Stimulated activated CD4-positive, alpha-beta T cell treated with anti-CD3 and anti-CD28 coated beads, TNF-alpha, amount 100 ng/mL, for 4 hours (primary cell): ENCODE measurements at places on chromosomes 7 and 10.

GRCh38 chr10:29694121-29694520 is 59.4 kb upstream of the SVIL start:
- no peak for DNase-seq

DNA sequence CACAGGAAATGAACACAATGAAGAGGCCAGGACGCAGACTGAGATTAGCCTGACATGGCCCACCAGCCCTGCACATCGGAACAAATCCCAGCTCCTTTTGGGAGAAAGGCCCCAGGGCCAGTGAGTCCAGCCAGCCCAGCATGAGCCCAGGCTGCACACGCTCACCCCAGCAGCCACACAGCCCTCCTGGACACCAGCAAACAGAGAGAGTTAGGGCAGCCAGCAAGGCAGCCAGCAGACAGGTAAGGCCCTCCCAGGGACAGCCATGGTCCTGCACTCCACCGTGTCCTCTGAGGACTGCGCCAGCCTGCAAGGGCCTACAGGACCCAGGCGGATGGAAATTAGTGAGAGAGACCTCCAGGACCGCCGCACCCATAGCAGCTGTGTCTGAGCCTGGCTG is 8.1 kb upstream of the GRID1 start:
- DNase-seq, result no peak

- DNase-seq, result peak; percentile 34
These were observed 19.0 kb upstream of the CLDN4 start for GRCh38 chr7:73811760-73812168.

GRCh38 chr10:130786365-130786966 is 525.1 kb downstream of the TCERG1L start:
- DNase-seq, result no peak

DNA sequence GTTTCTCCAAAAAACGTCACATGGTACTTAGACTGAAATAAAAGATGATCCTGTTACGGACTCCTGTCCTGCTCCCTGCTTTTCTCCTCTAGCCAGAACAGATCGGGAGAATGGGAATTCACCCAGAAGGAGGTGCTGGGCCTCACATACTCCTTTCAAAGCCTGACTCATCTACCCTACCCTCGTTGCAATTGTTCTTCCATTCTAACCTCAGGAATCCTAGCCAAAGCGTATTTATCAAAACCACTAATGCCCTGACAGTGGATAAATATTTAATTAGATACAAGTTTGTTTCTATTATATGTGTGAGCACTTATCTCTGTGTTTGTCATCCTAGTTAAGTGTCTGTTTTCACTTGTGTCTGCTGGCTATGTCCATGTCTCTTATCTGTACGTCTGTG is 21.7 kb downstream of the ZCWPW1 start:
- DNase-seq, result no peak

DNA sequence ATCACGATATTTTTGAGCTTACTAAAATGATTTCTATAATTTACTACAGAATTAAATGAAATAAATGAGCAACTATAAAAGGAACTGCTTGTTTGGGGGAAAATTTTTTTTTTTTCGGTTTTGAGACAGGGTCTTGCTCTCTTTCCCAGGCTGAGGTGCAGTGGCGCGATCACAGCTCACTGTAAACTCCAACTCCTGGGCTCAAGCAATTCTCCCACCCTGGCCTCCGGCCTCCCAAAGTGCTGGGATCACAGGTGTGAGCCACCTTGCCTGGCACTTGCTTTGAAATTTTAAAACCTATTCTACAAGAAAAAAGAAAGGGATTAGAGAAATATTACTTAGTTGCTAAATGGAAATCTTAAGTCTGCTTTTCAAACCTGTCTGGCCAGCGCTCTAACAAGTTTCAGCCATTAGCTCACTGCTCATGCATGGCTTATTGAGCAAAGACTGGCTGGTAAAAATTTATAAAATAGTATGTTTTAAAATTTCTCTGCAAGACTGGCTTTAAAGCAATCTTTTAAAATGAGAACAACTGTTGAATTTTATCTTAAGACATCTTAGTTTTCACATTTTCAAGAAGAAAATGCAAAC is 144.0 kb downstream of the ATE1 start:
- DNase-seq, result no peak

DNA sequence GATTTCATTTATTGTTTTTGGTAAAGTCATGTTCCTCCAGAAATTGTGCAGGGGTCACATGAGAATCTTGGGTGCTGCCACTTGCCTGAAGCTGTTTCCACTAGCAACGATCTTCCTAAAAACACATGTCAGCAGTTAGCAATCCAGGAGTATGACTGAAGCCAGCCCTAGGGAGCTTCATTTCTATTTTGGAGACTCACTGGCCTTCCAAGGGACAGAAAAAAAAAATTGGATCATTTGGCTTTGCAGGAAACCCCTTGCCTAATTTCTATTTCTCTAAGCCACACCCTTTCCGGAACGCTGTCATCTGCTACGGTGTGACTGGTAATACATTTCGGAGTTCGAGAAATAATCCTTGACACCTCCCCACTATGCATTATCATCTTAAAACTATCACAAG is 204.7 kb downstream of the TAX1BP1 start:
- no peak for DNase-seq

DNA sequence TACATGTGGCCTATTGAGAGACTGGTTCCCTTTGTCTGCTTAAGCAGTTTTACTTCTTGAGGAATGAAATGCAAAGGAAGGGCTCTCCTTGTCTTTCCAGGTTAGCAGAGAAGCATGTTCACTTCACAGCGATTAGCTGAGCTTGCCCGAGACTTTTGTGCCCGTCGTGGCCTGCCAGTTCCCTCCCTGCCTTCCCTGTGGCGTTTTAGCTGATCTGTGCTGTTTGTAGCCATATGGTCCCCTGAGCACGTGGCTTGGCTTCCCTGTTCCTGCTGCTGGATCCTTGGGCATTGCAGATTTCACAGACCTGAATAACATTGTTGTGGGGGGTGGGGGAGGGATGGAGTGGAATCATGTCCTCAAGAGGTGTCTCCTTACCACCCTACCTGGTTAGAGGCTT is 61.8 kb downstream of the SND1 start:
- DNase-seq, result no peak

DNA sequence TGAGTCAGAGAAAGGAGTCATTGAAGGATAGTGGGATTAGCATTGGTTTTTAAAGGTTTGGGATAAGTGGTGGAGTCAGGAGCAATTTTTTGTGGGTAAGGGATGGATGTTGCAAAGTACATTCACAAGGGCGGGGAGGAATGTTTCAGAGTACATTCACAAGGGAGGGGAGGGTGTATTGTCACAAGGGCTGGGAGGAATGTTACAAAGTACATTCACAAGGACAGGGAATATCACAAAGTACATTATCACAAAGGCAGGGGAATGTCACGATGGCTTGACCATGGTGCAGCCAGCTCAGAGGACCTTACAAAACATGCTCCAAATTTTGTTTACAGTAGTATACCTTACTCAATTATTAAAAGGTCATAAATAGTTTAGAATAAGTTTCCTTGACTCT is 30.3 kb downstream of the C1GALT1 start:
- no peak for DNase-seq

DNA sequence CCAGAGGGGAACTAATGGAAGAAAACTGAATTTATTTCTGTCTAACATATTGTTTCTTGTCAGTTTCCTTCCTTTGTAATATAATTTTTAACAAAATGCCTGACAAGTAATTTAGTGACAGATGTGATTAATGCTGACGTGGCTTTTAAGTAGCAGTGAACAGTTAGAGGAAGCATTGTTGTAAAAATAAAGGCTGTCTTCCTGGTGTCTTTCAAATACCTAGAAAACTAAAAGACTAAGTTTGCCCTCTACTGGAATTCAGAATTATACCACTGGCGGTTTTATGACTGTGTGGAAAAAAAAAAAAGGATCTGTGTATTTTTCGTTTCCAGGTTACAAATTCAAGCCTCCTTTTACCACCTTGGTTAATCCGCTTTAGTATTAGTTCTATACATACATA is 217.1 kb upstream of the DPP6 start:
- no peak for DNase-seq

DNA sequence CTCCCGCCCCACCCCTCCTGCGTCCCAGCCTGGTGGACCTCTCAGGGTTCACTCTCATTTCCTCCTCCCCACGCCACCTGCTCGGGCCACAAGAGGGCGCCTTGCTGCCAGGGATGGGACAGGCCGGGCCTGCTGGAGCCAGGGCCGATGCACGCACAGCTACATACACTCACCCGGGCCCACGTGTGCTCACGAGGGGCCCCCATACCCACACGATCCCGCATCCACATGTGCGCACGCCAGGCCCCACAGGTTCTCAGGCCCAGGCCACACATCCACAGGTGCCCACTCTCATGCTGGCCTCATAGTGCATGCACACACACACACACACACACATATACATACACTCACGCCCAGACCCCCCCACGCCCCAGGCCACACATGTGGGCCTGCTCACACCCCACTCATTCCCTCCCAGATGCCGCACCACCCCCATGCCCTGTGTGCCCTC is 68.6 kb downstream of the LHPP start:
- DNase-seq, result peak; percentile 80

DNA sequence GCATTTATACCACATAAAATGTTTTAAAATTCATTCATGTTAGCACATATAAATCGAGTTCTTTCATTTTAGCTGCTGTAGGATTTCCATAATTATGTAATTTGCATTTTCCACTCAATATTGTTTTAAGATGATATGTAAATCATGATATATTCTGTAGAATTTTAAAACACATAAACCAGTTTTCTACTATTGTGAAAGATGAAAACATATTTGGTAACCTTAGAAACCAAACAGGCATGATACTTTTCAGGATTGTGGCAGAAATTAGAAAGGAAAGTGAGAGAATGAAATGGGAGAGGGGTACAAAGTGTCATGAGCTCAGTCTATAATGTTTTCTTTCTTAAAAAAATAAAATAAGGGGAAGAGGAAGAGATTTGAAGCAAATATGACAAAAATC is 269.3 kb downstream of the PPP1R3A start:
- no peak for DNase-seq

DNA sequence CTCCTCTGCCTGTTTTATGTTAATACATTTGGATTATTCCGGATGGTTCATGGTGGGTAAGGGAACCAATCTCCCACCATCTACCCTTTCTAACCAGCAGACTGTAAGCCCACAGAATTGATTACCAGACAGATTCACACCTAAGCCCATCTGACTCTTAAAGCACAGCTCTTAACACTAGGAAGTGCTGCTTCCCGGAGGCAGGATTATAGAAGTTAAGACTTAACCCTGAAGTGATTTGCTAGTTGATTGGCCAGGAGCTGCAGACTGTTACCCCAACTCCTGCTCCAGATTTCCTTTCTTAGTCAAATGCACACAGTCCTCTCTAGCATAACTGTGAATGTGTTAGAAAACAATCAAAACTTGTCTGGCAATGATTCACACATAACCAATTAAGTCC is 221.7 kb downstream of the CDK14 start:
- no peak for DNase-seq

- DNase-seq, result no peak
These were observed 524.3 kb downstream of the TCERG1L start for GRCh38 chr10:130787243-130787642.

DNA sequence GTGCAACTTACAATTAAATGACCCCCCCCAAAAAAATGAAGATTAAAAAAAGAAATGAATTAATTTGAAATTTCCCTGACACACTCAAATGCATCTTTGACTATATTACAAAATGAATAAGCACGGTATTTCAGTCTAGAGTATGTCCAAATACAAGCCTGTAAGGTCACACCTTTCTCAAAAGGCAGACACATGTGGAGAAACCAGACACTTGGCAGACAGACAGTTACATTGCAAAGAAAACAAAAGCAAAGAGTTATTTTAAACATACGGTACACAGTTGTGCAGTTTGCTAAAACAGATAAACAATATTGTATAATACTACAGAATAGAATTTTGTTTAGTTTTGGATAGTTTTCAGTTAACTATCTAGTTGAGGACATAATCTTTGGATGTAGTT is 153.0 kb downstream of the ATE1 start:
- DNase-seq, result no peak

DNA sequence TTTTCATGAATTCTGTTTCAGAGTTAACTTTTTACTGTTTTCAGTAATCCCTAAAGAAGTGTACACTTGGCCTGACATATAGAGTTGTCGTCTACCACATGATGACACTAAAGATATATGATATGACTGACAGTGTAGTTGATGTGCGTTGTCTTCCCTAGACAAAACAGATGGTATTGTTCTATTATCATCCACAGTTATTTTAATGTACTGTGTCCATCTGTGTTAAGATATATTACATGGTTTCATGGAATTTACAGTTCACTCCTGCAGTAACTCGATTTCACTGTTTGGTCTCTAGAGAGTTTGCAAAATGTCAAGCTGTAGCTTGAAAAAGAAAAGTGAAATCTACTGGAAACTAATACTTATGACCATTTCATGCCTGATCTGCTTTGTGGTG is 18.1 kb downstream of the FOXP2 start:
- DNase-seq, result no peak

DNA sequence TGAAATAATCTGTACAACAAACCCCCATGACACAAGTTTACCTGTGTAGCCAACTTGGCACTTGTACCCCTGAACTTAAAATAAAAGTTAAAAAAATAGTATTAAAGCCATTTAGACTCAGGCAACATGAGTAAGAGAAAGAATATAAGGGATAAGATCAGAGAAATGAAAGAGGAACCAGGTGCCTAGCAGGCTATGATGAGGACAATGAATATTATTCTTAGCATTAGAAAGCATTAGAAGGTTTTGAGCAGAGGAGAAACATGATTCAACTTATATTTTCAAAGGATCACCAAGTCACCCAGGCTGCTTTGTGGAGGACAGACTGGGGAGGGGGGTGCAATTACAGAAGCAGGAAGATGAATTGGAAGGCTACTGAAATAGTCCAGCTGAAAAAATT is 48.1 kb upstream of the TES start:
- DNase-seq, result no peak

GRCh38 chr7:121372376-121373010 is 23.6 kb downstream of the FAM3C start:
- DNase-seq, result no peak

GRCh38 chr10:33396279-33396678 is 61.8 kb upstream of the NRP1 start:
- DNase-seq, result no peak

DNA sequence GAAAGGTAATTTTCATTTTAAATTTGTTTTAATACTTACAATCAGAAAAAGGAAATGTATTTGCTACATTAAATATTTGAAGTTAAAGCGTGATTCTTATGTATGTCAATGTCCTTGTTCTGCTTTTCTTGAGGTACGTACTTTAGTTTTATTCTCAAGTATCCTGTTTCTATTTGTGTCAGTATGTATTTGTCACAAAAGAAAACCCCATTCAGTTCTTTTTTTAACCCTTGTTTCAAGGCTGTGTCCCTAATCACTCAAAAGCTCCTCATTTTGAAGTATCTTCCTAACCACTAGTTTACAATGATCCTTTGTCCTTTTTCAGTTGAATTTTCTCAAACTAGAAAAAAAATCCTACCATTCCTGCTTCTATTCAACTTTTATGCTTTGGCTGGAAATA is 25.2 kb downstream of the NHLRC2 start:
- DNase-seq, result no peak

GRCh38 chr10:71472466-71472865 is 75.7 kb downstream of the CDH23 start:
- no peak for DNase-seq

- DNase-seq, result no peak
These were observed 94.4 kb upstream of the FZD1 start for GRCh38 chr7:91169830-91170191.

GRCh38 chr10:123860209-123860608 is 31.4 kb downstream of the CPXM2 start:
- no peak for DNase-seq

GRCh38 chr7:13153266-13153665 is 465.8 kb downstream of the ARL4A start:
- no peak for DNase-seq

- DNase-seq, result no peak
These were observed 268.1 kb upstream of the FZD8 start for GRCh38 chr10:35910234-35910633.
